ENCODE measurements at places on chromosomes 12 and 14.

- DNase-seq = no peak
Measured at GRCh38 chr12:130126023-130126432, 36.2 kb upstream of the FZD10 start.

DNA sequence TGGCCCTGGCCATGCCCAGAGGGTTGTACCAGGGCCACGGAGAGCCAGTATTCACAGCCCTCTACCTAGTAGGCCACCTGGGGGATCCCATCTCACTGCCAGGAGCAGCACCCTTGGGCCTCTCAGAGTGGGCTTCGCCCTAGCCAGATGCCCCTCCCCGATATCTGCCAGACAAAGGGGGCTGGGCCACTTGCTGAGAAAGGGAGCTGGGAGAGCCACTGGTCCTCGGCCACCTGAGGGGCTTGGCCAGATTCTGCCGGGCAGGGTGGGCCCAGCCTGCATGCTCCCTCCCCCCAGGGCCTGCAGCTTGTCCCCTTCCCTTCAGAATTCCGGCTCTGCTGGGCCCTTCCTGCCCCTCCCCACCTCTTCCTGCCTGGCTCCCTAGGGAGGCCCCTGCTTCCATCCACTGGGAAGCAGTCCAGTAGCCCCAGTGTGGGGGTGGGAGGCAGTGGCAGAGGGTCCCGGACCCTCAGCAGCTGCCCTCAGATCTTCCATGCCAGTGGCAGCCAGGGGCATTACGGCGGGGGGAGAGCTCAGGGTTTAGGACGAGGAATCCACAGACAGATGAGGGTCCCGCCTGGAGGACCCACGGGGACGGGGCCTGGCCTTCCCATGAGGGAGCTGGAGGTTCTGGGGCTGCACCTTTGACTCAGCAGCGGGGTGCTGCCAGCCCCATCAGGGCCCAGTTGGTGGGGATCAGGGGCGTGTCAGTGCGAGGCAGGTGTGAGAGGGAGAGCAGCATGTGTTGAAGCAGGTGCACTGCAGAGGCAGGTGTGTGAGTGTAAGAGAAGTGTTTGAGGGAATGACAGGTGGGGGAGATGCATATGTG, 2.4 kb downstream of the CRIP2 start:
- DNase-seq = no peak

- no peak for DNase-seq
Measured at GRCh38 chr14:104220215-104221070, 82.1 kb downstream of the KIF26A start.

DNA sequence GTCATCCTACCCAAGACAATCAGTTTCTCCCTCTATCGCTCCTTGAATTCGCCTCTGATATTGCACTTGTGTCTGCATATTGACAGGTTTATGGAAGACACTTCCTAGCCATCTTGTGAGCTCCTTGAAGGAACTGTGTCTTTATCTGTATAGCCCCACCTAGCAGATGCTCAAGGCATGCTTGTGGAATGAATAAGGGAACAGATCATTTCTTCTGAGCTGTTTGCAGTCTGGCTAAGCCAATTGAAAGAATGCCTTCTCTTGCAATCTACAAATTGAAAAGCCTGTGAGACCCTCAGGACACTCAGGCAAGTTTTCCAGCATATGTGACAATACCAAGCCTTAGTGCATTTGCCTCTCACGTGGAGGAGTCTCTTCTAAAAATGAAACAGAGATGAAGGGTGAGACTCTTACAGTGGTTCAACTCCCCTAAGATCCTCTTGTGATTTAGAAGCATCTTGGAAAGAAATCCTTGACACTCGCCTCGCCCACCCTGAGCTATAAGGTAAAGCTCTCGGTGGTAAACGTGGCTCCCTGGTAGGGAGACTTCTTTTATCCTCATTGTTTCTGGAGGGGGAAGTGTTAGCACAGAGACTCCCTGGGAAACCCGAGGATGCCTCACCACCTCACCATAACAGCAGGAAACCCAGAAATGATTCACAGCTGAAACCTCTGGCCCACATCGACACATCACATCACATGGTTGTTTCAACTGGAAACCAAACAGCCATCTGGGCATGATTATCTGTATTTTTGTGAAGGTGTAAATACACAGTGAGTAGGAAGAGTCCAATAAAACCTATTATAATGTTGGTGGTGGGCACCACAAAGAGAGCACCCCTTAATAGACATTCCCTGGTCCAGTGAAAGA, 112.3 kb upstream of the BCL2L14 start:
- DNase-seq = peak; percentile 96

- peak; percentile 79 for DNase-seq
Measured at GRCh38 chr14:22570132-22570949, 18.7 kb downstream of the DAD1 start.

DNA sequence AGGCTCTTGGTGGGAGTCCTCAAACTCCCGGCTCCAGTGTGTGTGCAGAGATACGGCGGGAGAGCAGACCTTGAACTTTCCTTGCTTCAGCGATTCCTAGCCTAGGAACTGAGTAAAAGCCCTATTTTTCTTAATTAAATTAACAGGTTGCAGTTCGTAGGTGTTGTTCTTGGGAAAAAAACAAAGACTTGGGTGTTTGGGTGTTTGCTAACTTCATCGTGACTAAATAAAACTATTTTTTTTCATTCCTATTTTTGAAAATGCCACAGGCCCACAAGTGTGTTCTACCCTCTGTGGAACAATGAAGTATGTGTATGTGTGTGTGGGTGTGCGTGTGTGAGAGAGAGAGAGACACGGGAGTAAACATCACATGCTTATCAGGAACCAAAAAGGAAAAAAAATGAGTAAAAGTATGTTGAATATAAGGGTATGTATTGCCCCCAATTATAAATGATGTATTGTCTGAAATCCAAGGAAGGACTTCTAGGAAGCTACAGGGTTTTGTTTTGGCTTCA, 651 bp downstream of the TMEM117 start:
- peak; percentile 22 for DNase-seq

DNA sequence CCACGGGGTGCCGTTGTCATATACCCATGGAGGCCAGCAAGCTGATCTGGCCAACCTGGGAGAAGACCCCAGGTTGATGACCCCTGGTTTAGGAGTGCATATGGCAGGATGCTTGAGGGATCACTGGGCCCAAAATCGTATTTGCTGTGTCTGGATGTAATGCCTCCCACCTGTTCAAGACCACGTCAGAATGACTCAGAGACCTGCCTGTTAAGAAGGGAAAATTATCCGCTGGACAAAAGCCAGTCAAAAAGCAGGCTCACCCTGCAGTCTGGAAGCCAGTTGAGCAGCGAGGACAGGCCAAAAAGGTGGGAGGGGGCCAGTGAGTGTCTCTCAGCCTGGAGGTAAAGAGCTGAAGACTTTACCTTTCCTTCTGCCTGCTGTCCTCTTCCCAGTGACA, 449.2 kb downstream of the DPF3 start:
- DNase-seq = no peak

DNA sequence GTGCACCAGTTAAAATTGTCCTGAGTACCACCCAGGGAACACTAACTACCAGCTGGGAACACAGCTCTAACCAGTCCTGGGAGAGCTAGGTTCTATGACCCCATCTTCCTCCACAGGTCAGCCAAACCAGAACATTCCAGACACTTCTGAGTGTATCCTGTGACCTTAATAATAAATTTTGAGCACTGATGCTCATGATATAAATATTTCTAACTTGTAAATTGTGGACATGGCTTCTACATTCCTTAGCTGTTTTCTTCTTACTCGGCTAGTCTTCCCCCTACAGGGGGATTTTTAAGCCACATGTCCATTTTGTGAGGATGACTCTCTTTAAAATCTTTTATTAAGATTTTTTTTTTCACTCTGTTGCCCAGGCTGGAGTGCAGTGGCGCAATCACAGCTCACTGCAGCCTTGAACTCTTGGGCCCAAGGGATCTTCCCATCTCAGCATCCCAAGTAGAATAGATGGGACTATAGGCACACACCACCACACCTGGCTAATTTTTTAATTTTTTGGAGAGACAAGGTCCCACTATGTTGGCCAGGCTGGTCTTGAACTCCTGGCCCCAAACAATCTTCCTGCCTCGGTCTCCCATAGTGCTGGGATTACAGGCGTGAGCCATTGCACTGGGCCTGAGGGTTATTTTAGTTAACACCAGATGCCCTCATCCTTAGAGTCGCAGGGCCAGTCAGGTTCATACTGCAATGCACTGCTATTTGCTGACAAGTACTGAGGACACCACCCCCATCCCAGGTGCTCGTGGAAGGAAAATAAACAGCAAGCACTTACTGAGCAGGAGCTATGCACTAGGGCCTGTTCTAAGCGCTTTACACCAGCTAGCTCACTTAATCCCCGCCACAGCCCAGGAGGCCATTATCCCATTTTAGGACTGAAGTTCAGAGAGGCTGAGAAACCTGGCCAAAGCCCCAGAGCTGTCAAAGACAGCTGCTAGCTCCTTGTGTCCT, 142.6 kb upstream of the NCOR2 start:
- peak; percentile 75 for DNase-seq

GRCh38 chr12:68507657-68508056, 103.0 kb upstream of the RAP1B start:
- no peak for DNase-seq

DNA sequence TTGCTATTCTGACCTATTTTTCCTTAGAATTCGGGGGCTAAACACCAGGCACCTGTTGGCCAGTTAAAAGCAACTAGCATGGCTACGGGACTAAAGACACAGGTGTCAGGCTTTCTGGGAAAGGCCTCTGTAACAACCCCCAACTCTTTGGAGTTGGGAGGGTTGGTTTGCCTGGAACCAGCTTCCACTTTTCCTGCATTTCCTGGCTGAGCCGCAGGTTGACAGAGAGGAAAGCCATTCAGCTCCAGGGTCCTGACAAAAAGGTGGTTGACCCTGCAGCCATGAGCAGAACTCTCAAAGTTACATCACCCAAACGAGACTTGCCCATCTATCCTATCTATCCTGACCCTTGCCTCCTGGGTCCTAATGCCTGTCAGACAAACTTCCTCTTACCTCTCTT, 375.4 kb upstream of the SFSWAP start:
- DNase-seq = no peak

- DNase-seq = peak; percentile 57
Measured at GRCh38 chr12:49428793-49429192, 61.5 kb downstream of the SPATS2 start.

DNA sequence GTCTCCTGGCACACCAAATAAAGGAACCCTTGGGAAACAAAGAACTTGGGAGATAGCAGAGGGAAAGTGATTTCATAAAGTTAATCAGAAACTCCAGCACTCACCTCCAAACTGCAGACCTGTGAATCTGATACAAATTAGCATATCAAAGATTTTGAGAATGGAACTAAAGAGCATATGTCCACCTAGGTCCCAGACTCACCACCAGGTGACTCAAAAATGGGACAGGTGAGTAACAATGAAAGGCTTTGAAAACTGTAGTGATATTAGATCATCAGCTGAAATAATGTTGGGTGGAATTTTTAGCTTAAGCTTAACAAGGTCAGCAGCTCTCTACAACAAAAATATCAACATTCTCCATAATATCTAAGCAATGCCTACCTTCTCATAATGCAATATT, 214.8 kb downstream of the RERGL start:
- DNase-seq = no peak

- DNase-seq = no peak
Measured at GRCh38 chr14:85250414-85251189, 279.3 kb upstream of the FLRT2 start.

- DNase-seq = no peak
Measured at GRCh38 chr12:119864591-119864990, 12.5 kb downstream of the CIT start.

- DNase-seq = no peak
Measured at GRCh38 chr14:69700575-69700974, 66.4 kb upstream of the SRSF5 start.

GRCh38 chr14:63614679-63615363, 26.9 kb downstream of the WDR89 start:
- peak; percentile 64 for DNase-seq

GRCh38 chr14:34604995-34605394, 25.0 kb downstream of the SNX6 start:
- peak; percentile 40 for DNase-seq

- DNase-seq = no peak
Measured at GRCh38 chr12:11651381-11651780, 1.9 kb downstream of the ETV6 start.

- no peak for DNase-seq
Measured at GRCh38 chr12:15534322-15534721, 212.0 kb downstream of the PTPRO start.

- DNase-seq = peak; percentile 46
Measured at GRCh38 chr14:94180655-94181271, 6.6 kb downstream of the PPP4R4 start.

- no peak for DNase-seq
Measured at GRCh38 chr14:64680013-64680713, 24.1 kb upstream of the PLEKHG3 start.

- DNase-seq = peak; percentile 73
Measured at GRCh38 chr12:1936406-1937320, 18.2 kb upstream of the CACNA2D4 start.

- DNase-seq = no peak
Measured at GRCh38 chr12:8956073-8956472, 6.6 kb upstream of the M6PR start.

GRCh38 chr12:115886666-115887065, 390.8 kb downstream of the MED13L start:
- DNase-seq = no peak

DNA sequence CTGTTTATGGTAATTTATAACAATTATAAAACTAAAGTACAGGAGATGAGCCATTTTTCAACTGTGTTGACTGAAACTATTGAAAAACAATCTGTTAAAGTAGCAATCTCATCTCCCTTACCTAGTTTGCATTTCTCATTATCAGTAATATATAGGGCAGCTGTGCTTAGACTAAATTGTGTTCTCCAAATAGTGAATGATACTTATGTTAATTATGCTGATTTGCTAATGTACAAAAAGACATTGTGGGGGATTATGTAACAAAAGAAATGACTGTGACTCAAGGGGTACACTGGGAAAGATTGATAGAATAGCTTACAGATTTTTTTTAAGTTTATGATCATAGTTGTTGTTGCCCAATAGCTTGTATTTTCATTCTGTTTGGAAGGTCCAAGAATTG, 207.7 kb downstream of the FUT8 start:
- no peak for DNase-seq

DNA sequence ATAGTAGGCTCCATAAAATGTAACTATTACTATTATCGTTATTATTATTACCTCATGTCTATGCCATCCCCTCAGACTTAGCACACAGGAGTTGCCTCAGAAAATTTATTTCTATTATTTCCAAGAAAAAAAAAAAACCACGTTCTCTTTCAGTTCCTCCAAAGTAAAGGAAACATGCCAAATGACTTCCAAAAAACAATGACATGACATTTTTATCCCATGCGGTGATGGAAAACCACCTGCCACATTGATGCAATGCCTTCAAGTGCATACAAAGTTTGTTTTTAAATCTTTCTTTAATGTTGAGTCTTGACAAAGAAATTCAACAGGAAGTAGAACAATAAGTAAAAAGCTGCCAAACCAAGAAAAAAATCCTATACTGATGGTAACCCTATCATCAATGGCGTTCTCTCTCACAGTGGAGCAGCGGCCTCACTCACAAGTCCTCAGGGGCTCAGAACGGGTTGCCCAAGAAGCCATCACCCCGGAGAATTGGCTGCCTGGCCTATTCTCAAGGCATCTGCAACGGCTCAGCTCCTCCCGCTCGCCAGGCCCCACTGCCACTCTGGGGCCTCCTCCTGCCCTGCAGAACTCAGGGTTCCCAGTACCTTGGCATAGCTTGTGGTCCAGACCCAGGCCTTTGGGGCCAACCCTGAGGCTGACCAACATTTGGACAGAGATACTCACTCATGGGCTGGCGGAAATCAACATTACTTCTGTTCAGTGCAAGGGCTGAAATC, 51.9 kb downstream of the SERPINA3 start:
- DNase-seq = no peak

- DNase-seq = no peak
Measured at GRCh38 chr12:67541625-67541991, 106.9 kb upstream of the DYRK2 start.

- no peak for DNase-seq
Measured at GRCh38 chr12:117359029-117359845, 2.2 kb downstream of the NOS1 start.
